ENCODE measurements at places on chromosomes 2 and 18.

GRCh38 chr2:41829052-41829451 is 218.8 kb upstream of the PKDCC start:
- DNase-seq: no peak

GRCh38 chr2:7377916-7378569 is 460.8 kb downstream of the RNF144A start:
- DNase-seq: no peak

- DNase-seq: no peak
Measured at GRCh38 chr2:154720651-154721050, 22.2 kb downstream of the KCNJ3 start.

DNA sequence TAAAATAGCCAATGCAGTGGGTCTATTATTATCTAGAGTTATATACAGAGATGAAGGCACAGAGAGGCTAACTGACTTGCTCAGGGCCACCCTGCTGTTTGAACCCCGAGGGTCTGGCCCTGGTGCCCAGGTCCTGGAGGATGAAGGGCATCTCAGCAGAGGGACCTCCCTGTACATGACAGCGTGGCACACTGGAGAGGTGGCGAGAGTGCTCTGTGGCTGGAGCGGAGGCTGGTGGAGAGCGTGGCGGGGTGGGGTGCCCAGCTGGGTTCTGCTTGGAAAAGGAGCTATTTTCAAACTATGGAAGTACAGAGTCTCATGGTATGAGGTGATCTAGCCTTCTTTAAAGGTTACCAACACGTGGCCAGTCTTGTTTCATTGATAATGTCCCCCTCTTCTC is 35.8 kb downstream of the GREB1 start:
- no peak for DNase-seq

- no peak for DNase-seq
Measured at GRCh38 chr2:136783856-136784255, 18.5 kb downstream of the THSD7B start.

- DNase-seq: no peak
Measured at GRCh38 chr2:72015266-72015665, 132.4 kb downstream of the CYP26B1 start.

DNA sequence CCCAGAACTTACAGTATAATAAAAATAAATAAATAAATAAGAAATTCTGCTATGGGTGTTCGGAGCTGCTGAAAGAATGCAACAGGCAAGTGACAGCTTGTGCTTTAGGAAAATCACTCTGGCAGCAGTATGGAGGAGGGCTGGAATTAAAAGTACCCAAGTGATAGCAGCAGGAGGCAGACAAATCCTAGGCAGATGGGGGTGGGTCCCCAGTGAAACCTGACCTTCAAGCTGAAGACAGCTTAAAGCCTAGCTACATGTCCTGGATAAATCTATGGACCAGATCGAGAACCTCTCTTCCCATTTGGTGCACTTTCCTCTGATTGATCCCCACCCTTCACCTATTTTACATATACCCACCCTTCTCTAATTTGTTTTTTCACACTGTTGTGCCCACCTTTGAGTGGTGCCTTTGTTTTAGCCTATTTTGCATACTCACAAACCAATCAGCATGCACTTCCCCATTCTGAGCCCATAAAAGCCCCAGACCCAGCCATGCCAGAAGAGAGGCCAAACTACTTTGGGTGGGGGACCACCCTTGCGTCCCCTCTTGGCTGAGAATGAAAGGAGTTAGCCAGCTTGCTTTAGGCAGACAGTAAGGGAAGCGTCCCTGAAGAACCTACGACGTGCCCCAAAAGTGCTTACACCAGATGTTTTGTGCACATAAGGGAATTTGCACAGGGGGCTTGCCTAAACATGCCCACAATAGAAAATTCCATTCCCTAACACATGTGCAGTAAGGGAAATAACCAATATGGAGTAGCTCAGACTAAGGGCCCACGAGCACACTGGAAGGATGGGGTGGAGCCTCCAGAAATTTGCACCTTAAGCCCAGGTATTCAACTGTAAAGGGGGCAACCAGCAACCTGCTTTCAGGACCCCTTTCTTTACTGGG is 3.0 kb downstream of the METTL8 start:
- no peak for DNase-seq

GRCh38 chr2:149087751-149088150 is 49.3 kb downstream of the LYPD6B start:
- DNase-seq: no peak

DNA sequence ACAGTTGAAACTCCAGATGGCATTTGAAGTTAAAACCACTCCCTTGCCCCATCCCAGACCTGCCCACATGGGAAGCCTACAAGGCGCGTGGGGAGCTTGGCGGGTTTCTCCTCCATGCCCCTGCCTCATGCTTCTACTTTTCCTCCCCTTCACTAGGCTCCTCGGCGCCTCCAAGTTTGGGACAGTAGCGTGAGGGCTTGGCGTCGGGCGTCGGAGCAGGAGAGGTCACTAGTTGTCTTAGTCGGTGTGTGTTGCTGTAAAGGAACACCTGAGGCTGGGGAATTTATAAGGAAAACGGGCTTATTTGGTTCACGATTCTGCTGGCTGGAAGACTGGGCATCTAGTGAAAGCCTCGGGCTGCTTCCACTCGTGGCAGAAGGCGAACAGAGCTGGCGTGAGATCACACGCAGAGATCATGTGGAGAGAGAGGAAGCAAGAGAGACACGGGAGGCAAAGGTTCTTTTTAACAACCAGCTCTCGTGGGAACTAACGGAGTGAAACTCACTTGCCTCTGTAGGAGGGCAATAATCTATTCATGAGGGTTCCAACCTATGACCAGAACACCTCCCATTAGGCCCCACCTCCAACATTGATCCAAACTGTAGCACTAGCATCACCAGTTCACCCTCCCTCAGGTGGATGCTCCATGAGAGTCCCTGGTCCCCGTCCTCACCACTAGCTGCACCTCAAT is 25.3 kb downstream of the ITM2C start:
- no peak for DNase-seq

DNA sequence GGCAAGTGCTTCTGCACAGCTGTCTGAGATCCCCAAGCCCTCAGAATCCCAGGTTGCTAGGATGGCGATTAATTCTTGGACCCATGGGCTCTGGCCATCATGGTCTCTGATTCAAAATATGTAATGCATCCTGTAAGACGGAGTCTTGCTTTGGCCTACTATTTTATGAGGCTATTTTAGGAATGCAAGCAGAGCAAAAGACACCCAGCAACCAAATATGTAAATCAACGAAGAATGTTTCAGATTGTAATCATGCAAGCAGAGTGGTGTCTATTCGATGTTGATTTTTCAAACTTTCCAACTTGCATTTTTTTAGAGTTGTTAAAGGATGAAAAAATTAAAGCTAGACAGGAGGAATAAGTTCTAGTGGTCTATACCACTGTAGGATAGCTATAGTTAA is 154.8 kb downstream of the COL6A3 start:
- DNase-seq: no peak
